Right atrium auricular region (tissue), 2 donors: ENCODE measurements at places on chromosomes 5 and 9. TPM values are rescaled to one million over a fixed set of nuclear protein-coding genes. Genes with fewer than 3 reads are reported as not detected.

SMIM33 gene
- not detected for total RNA-seq

UAP1L1 gene
- total RNA-seq = 6.3 TPM

DNA sequence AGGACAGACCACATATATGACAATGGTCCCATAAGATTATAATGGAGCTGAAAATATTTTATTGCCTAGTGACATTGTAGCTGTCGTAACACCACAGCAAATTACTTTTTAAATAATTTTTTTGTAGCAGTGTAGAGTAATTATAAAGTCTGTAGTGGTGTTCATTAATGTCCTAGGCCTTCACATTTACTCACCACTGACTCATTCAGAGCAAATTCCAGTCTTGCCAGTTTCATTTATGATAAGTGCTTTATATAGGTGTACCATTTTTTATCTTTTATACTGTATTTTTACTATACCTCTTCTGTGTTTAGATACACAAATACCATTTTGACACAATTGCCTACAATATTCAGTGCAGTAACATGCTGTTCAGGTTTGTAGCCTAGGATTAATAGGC is 67.6 kb downstream of the TLE4 start:
- no peak for DNase-seq

DNA sequence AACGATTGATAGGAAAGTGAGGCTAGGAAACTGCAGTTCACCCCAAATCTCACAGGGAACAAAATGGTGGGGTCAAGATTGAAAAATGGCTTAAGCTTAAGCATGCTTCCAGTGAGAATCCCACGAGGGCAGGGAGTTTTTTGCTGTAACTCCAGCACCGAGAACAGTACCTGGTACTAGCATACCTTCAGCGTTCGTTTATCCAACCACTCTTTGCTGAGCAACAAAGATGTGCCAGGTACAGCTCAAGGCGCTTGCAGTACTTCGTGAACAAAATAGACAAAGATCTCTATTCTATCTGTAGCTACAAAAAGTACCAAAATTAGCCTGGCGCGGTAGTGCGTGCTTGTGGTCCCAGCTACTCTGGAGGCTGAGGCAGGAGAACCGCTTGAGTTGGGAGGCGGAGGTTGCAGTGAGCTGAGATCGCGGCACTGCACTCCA is 778 bp upstream of the PPP6C start:
- no peak for DNase-seq
